Esophagus squamous epithelium (tissue), 5 donors: ENCODE measurements at places on chromosomes 3 and 15.

DNA sequence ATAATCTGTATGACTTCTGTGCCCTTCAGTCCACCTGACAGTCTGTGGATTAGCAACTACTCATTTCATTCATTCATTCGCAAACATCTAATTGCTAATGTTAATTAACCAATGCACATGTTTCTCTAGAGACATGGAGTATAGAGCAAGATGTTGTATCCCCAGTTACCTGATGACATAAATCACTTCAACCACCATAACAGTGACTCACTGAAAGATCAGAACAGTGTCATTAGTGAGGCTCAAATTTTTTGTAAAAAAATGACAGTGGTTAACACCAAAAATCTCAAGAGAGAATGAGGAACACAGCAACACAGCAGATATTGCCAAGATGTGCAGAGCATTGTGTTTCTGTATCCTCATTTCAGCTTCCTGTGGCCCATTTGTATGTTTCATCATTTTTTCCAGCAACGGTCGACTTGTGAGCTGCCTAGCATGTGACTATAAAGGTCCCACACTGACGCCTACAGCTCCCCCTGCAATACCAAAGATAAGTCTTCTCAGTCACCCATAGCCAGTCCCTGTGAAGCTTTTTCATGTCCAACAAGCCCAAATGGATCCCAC, 3.7 kb upstream of the PLD1 start:
- DNase-seq = no peak

DNA sequence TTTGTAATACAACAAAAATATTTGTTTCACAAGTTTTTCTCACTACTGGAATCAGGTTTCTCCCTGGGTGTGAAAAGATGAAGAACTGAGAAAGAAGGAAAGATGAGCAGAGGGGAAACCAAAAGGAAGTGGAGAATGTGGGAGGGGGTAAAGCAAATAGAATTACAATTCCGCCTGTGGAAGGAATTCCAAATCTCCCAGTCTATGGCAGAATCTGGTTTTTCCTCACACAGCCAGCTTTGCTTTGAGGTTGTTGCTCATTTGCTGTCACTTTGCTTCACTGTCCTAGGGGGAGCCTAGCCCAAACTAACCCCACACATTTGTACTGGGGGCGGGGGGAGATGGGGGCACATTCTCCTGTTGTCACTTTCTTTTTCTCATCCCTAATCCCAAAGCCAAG, 43.9 kb downstream of the RPL22L1 start:
- no peak for DNase-seq

DNA sequence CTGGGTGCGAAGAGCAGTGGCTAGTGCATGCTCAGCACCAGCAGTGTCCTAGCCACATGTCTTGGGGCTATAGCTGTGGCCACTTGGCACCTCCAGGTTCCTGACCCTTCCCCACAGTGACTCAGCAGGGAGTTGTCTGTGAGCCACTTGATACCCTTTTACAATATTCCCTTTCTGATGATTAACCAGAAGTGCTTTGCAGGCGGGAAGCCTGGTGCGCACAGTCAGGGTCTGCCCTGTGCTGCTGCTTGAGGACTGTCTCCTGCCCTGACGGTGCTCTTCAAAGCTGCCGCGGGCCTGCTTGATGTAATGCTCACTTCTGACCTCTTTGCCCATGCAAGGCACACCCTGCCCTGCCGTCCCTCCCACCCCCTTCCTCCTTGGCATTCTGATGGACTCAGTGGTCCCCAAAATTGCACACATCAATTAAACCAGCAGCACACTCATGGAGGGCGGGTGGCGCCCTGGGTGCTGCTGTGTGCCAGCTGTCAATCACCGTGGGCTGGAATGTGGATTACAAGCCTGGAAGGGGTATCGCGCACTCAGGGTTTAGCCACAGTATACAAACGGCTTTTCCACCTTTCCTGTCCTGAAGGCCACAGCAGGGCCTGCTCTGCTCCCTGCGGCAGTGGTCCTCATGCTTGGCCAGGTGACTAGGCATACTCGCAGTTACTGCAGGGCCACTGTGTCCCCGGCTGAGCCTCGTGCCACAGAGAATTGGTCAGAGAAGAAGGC, 40.9 kb upstream of the PCSK6 start:
- no peak for DNase-seq

DNA sequence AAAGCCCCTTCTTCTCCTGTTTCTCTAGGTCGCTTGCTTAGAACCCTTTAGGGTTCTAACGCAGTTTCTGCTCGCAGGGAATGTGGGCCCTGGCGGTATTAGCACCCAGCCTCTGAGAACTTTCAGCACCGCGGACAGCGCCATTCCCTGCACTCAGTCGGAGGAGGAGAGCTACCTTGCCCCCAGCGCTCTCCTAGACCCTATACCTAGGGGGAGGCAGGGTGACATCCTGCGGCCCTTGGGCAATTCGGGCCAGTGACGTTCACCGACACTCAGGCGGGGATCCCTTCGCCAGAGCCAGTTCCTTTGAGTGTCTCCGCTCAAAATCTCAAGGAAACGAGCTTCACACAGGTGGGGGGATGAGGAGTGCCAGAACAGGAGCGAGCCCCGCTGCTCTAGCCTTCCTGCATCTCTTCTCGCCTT, 1.3 kb downstream of the SLC7A14 start:
- DNase-seq = no peak

DNA sequence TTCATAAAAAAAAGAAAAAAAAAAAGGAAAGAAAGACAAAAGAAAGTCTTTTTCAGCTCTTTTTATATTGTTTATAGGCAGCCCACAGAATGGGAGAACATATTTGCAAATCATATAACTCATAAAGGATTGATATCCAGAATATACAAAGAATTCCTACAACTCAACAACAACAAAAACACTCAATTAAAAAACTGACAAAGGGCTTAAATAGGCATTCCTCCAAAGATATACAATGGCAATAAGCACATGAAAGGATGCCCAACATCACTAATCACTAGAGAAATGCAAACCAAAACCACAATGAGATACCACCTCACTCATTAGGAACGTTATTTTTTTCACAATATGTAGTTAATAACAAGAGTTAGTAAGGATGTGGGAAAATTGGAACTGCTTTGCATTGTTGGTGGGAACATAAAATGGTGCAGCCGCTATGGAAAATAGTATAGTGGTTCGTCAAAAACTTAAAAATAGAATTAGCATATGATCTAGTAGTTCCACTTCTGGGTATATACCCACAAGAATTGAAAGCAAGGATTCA, 54.2 kb upstream of the CMTM8 start:
- DNase-seq = no peak

DNA sequence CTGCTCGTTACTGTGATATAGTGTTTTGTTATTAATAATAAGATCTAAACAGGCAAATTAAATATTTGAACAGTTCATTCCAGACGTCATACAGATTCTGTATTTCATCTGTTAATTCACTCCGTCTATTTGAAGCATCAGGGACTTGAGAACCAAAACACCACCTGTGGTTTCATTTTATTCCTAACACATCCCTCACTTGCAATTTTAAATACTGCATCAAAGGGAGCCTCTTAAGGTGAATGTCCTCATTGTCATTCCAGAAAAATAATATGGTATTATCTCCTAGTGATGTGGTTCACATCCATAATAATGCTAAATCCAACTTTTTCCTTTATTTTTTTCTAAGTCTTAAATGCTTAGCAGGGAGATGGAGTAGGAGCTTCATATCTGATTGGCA, 1390.9 kb upstream of the CADM2 start:
- no peak for DNase-seq

GRCh38 chr3:156472150-156472549, 82.8 kb downstream of the SSR3 start:
- DNase-seq = no peak

- no peak for DNase-seq
Measured at GRCh38 chr3:113277941-113278598, 66.7 kb downstream of the BOC start.

DNA sequence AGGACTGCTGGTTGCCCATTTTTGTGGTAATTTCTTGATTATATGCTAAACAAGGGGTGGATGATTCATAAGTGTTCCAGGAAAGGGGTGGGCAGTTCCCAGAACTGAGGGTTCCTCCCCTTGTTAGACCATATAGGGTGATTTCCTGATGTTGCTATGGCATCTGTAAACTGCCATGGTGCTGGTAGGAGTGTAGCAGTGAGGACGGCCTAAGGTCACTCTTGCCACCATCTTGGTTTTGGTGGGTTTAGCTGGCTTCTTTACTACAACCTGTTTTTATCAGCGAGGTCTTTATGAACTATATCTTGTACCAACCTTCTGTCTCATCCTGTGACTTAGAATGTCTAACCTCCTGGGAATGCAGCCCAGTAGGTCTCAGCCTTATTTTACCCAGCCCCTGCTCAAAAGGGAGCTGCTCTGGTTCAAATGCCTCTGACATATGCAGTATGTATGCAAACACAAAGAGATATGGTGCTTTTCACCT, 46.2 kb downstream of the C3orf38 start:
- no peak for DNase-seq
